ENCODE measurements at places on chromosomes 7 and 10.

- DNase-seq = no peak
These were observed 76.6 kb downstream of the TMEM178B start for GRCh38 chr7:141150465-141150864.

DNA sequence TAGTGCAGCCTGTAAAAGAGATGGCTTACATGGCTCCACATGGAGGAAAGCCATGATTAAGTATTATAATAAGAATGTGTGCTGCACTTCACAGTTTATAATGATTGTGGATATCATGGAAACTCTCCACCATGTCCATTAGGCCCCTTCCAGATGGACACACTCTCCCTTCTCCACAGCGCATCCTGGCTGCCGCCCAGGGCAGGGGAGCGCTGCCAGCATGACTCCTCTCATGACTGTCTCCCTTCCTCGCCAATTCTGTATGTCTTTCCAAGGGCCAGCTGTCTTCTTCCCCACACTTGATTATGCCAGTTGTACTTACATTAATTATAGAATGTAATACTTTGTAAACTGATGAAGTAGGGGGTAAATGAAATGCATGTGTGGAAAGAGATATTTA, 259.3 kb upstream of the TMEM72 start:
- DNase-seq = no peak

DNA sequence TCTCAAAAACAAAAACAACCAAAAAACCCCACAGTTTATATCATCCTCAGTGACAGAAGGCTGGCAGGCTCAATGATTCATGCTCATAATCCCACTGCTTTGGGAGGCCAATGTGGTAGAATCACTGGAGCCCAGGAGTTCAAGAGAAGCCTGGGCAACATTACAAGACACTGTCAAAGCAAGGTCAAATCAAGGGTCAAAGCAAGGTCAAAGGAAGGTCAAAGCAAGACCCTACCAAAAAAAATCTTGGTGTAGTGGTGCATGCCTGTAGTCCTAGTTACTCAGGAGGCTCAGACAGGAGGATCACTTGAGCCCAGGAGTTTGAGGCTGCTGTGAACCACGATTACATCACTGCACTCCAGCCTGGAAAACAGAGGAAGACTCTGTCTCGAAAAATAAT, 14.2 kb upstream of the NPC1L1 start:
- no peak for DNase-seq

GRCh38 chr7:77488986-77489385, 48.1 kb upstream of the PTPN12 start:
- no peak for DNase-seq

GRCh38 chr10:122030200-122030552, 41.2 kb downstream of the TACC2 start:
- DNase-seq = no peak

- DNase-seq = no peak
These were observed 32.2 kb upstream of the GPNMB start for GRCh38 chr7:23214423-23214822.

- DNase-seq = no peak
These were observed 133.6 kb upstream of the JCAD start for GRCh38 chr10:30192846-30193608.

DNA sequence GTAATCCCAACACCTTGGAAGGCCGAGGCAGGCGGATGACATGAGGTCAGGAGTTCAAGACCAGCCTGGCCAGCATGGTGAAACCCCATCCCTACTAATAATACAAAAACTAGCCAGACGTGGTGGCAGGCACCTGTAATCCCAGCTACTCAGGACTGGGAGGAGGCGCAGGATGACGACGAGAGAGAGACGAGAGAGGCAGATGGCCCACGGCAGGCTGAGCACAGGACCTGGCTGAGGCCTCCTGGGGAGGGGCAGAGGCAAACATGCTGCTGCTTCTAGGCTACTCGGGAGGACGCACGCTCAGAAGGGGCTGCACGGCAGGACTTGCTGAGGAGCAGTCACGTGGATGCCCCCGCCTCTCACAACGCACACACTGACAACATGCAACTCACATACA, 22.4 kb downstream of the DIP2C start:
- no peak for DNase-seq

- no peak for DNase-seq
These were observed 14.4 kb upstream of the STARD3NL start for GRCh38 chr7:38163671-38164070.

DNA sequence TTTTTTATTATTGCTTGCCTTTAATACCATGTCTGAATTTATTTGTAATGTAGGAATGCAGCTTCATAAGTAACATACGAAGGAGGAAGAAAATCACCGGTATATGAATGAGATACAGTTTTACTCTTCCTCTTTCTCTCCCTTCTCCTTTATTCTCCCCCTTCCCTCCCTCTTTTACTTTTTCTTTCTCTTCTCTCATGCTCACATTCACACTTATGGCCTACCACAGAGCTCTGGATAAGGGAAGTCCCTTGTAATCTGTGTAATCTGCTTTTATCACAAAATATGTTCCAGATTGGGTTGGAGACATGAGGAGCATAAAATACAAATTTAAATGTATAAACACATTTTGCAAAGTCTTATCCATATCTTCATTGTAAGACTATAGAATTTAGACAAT, 59.4 kb downstream of the MDFIC start:
- no peak for DNase-seq

DNA sequence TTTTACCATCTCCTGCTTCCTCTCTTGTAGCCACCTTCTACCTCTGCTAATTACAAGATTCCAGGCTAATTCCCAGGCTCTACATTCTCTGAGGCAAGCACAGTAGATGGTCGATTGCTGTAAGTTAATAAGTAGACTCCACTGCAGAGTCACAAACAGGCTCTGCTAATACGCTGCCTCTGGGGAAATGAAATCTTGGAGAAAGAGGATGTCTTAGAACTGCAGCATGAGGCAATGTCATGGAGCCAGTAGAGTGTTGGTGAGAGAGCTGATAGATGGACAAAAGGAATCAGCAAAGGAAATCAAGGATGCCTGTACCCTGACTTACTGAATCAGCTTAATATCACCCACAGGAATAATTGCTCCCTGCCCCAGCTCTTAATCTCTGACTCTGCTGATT, 1260.3 kb downstream of the XPNPEP1 start:
- no peak for DNase-seq

DNA sequence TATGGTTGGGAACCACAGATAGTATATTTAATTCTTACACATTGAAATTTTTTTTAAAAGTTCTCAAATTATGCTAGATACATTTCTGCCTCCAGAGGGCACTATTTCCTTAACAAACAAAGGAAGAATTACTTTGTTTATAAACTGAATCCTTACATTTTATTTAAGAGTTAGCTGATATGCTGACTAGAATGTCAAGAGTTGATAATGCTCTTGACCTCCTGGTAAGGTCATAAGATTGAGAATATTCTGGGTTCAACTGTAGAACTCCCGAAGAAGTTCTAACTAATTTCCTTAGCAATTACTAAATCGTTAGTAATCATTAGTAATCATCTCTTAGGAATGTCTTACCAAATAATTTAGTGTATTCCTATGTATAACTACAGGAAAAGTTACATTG, 95.3 kb upstream of the CYP26C1 start:
- DNase-seq = no peak

Data from H54 (cell line).